Fibroblast of gingiva (primary cell): ENCODE measurements at places on chromosomes 3 and 15.

DNA sequence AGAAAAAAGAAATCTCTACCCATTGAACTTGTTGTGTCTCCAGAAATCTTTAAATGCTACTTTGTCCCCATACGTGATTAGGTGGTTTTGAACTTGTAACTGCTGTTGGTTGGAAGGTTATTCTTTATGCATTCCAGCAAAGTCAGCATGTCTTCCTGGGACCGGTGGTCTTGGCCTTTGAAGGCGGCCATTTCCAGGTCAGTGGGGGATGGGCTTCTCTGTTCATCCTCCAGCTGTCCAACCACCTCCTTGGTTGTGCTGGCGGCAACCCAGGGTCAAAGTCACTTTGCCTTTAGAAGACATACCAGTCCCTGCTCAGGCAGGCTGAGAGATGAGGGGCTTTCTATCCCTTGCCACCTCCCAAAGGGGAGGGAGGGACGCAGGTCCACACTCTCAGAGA is 37.9 kb upstream of the ARL8B start:
- DNase-seq: no peak

DNA sequence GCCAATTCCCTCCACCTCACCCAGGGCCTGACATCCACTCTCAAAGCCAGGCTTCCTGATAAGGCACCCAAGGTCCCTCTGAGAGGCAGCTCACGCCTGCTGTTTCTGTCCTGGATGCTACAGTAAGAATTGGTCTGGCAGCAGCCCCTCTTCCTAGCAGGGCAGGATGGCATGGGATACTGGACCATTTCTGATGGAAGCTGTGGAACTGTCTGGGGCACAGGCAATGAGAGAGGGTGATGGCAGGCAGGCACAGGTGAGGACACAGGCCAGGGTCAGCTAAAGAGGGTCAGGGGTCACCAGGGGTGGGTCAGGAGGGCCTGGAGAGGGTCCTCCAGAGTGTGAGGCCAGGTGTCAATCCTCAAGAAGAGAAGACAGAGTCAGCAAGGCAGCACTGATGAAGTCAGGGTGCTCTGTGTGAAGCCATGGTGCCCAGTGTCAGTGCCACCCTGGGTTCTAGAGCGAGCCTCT is 41.9 kb upstream of the SLC41A3 start:
- no peak for DNase-seq

GRCh38 chr3:107913701-107914100 is 177.1 kb downstream of the CD47 start:
- DNase-seq: no peak

DNA sequence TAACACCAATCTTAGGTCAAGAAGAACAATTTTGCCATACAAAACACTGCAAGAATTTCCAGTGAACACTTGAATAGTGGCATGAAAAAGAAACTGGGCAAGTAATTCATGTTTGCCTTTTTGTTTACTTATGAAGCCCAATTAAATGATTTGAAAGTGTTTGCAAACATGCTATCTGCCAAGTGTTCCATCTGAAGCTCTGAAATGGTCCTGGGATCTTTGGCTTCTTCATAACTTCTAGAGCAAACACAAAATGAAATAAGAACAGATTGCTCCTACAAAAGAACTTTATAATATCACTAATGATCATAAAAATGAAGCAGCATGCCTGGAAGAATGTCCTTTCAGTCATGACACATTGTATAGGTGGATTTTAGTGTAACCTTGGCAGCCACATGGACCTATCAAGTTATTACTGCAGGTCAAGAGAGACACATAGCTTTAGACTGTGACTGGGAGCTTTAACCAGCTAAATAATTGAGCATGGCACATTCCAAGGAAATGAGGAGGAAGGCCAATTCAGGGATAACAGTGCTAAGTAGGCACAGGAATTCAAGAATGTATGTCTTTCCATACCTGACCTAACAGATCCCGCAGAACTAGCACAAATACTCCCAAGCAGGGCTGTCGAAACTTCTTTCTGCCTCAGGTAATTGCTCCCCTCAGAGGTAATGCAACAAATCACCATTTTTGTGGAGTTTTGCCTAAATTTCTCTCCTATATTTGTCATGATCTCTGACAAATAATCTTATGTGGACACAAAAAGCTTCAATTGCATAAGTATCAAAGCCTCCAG is 144.6 kb downstream of the DUT start:
- no peak for DNase-seq

DNA sequence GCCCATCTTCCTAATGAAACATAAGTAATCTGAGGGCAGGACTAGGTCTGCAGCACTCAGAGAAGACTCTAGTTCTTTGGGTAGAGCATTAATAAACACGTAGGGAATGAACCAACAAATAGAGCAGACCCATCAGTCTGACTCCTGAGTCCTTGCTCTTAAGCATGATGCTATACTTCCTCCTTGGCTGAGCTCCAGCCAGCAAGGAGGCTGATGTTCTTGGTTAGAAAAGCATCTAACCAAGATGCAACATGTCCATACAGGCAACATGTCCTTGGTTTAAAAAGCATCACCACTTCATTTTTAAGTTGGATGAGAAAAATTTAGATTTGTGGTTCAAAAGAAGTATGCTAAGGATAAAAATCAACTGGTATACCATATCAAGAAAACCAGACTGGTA is 8.5 kb upstream of the MYH15 start:
- DNase-seq: no peak

DNA sequence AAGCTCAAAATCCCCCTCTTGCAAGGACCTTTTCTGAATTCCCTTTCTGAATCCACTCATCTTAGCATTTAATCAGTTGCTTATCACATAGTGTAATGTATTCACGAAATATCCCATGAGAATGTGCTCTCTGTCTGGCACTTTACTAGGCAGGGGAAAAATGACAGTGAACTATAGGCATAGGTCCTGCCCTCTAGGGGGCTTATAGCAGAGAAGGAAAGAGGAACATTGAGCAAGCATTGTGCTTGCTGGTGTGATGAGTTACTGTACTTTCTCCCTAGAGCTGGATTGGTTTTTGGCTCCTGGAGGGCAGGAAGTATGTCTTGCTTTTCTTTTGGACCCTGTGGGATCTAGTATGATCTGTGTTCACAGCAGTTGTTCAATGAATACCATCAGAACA is 26.5 kb downstream of the DUOX2 start:
- no peak for DNase-seq

DNA sequence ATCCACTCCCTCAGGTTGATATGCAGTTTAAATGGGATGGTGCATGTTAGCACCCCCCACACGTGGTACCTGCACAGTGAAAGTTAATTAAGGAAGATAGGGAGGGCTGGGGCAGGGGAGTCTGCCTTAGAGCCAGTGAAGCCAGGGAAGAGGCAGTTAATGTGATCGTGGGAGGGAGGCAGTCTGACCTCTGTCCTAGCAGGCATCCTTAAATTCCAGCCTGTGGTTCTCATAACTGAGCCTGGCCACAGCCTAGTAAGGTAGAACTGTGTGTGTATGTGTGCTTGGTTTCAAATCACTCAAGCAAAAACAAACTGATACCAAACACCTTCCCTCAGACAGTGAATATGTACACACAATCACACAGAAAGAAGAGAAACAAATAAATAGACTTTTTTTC is 319.1 kb upstream of the TLE3 start:
- DNase-seq: no peak

- DNase-seq: no peak
Measured at GRCh38 chr3:112672716-112673541, 32.0 kb upstream of the CCDC80 start.

DNA sequence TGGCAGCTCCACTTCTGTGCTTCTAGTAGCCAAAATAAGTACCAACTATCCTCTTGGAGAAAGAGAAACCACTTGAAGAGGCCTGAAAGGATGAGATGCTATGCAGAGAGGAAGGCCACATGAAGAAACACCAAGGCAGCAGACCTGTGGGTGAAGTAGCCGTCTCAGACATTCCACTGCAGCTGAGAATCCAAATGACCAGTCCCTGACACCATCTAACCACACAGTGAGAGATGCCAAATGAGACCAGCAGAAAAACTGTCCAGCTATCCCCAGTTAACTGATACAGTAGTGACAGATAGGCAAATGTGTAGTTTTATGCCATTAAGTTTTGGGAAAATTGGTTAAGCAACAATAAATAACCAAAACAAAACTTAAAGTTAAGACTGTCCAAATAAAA is 47.9 kb upstream of the ZSCAN2 start:
- no peak for DNase-seq

GRCh38 chr3:99172736-99173657 is 271.5 kb upstream of the DCBLD2 start:
- DNase-seq: peak; percentile 70

- no peak for DNase-seq
Measured at GRCh38 chr3:141074529-141074928, 23.4 kb downstream of the SPSB4 start.

- no peak for DNase-seq
Measured at GRCh38 chr3:158830391-158830790, 28.5 kb downstream of the MFSD1 start.

GRCh38 chr3:69425249-69425648 is 39.4 kb upstream of the FRMD4B start:
- peak; percentile 16 for DNase-seq

DNA sequence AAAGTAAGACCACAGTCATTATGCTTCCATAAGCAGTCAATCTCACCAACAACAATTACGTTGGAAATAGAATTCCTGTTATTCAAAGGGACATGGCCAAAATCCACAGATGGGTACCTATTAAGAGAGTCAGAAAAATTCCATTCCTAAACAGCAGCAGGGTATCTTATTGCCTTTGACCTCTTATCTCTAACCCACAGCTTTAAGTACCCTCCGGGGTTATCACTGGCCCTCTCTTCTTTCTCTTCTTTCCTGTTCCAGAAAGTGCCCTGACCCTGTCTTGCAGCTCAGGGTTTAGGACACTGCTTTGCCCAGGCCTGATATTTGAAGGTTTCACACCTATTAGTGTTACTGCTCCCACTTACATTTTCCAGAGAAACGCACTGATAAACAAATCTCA is 428.7 kb downstream of the TBC1D5 start:
- DNase-seq: no peak

- DNase-seq: no peak
Measured at GRCh38 chr3:11724615-11725339, 81.1 kb upstream of the VGLL4 start.

DNA sequence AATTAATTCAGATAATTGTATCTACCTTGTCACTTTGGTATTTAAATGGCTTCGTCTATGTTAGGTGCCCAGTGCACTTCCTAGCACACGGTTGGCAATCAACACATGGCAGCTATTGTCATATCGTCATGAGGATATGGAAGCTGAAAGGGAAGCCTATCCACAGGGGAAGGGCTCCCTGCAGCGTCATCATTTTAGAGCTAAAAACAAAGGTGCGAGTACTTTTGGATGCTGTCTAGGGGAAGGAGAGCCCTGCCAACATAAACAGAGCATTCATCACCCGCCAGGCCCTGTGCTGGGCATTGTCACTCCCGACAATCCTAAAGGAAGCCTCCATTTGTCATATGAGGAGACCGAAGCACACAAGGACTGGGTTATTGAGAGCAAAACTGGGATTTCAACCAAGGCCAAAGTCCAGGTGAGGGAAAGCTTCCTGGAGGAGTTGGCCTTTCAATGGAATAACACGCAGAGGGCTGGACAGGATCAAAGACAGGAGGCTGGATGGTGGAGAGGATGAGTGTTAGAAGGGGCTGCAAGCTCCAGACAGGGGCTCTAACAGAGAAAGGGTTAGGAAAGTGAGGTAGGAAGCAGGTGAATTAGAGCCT is 8.0 kb upstream of the PARL start:
- no peak for DNase-seq

DNA sequence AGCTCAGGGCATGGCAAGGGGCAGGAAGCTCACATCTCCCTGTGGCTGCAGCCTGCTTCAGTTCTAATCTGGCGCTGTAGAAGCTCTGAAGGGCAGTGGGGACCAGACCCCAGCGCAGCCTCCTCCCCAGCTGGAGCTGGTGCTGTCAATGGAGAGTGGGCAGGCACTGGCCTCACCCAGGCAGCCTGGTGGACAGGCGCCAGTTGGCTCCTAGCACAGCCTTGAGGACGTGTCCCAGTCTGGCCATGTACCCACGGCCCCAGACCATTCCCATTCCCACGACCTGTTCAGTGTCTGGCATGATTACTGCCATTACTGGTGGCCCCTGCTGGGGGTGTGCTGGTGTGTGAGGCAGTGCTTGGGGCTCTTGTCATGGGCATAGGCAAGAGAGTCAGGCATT is 16.3 kb downstream of the TYRO3 start:
- no peak for DNase-seq

DNA sequence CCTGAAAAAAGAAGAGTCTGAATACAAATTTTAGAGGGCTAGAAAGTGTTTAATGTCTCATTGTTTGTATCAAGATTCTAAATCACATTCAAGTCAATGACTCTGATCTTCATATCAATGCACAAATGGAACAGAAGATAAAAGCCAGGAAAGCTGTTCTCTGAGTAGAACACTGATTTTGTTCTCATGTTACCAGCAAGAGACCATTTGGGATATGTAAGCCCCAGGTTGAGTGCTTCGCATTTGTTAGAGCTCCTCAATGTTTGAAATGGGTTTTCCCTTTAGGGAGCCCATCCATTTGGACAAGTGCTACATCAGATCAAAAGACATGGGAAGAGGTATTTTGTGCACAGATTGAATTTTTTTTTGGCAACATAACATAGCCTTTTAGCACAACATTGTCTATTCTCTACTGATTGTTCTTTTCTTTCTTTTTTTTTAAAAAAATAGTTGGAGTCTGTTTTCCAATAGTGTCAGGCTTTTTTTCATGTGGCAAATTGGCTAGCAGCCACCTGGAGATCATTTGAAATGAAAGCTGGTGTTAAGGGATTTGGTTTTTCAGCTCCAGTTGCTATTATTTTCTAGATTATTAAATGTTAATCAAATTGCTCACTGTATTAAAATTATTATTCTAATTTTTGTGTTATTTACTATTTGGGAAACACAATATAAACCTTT is 74.5 kb upstream of the ZPLD1 start:
- DNase-seq: no peak

DNA sequence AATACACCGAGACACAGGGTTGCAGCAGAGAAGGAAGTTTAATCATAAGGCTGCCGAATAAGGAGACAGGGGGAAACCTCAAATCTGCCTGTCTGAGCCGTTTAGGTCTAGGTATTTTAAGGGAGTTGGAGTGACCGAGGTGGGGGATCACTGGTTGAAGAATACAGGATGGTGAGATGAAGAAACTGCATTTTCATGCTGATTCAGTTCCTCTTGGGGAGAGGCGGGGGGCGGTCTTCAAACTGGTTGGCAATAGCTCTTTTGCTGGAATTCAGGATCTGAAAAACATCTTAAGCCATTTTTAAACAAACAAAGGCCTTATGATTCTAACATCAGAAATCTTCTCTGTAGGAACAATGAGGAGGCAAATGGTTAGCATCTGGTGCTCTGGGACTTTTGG is 699.5 kb upstream of the CFAP20DC start:
- DNase-seq: peak; percentile 73

DNA sequence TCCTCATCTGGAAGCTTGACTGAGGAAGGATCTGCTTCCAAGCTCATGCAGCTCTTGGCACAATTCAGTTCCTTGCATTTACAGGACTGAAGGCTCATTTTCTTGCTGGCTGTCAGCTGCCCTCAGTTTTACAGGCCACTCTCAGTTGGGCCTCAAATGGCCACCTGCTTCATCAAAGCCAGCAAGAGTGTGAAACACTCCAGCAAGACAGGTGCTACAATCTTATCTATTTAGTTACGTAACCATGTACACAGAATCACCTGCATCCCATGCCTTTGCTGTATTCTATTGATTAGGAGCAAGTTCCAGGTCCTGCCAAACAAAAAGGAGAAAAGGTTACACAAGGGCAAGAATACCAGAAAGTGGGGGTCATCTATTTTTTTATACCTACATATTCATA is 40.8 kb downstream of the RHCG start:
- no peak for DNase-seq
